ENCODE measurements at places on chromosomes 3 and 15.

DNA sequence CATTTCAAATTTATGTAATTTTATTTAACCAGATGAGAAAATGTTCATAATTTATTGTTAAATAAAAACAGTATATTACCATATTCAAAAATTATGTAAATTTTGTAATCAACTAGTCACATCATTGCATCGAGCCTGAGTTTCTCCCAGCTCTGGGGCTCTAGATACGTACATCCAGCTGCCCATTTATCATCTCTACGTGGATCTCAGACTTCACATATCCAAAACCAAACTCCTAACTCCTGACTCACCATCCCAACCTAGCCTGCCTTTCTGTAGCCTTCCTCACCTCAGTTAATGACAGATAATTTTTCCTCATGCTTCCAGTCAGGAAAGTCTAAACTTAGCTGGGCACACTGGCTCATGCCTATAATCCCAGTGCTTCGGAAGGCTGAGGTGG lies 194.8 kb downstream of the SSR3 start:
- no peak for DNase-seq

- no peak for DNase-seq
Measured at GRCh38 chr3:182524711-182525401, 268.4 kb upstream of the ATP11B start.

DNA sequence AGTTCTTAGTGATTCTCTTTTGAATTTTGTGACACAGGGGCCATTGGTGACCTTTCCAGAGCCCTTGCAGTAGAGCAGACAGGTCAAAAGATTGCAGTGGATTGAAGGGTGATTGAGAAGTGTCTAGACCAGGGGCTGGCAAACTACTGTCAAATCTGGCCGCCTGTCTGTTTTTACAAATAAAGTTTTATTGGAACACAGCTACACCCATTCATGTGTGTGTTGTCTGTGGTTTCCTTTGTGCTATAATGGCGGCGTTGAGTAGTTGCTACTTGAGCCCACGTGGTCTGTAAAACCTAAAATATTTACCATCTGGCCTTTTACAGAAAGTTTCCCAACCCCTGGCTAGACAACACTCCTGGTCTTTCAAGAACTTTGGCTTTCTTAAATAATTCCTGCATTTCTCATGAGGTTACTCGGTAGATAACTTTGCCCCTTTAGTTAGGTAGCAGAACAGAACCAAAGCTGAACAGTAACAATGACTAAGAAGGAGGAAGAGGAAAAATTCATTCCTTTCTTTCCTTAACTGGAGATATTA lies 265.1 kb upstream of the NR2E3 start:
- no peak for DNase-seq

GRCh38 chr3:159229116-159229680 lies 427.3 kb downstream of the MFSD1 start:
- DNase-seq, result no peak

GRCh38 chr3:8157640-8158039 lies 344.0 kb upstream of the LMCD1 start:
- DNase-seq, result no peak

DNA sequence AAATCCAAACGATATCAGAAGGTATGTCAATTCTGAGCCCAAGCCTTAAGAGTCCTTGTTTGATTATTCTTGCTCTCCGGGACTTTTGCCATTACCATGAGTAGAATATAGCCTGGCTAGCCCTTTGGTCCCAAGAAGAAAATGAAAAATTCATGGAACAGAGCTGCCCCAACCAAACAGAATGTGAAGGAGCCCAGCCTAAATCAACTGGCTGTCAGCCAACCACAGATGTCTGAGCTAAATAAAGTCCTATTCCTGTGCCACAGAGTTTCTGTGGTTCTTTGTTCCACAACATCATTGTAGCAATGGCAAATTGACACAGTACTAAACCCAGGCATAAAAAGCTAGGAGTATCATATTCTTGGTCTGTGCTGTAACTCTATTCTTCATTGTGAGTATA lies 185.2 kb downstream of the CPNE4 start:
- no peak for DNase-seq

GRCh38 chr3:178826435-178827123 lies 245.0 kb downstream of the ZMAT3 start:
- DNase-seq, result no peak

- no peak for DNase-seq
Measured at GRCh38 chr15:81030301-81030750, 29.6 kb downstream of the TLNRD1 start.

GRCh38 chr15:90887037-90887481 lies 2.8 kb downstream of the FES start:
- no peak for DNase-seq

DNA sequence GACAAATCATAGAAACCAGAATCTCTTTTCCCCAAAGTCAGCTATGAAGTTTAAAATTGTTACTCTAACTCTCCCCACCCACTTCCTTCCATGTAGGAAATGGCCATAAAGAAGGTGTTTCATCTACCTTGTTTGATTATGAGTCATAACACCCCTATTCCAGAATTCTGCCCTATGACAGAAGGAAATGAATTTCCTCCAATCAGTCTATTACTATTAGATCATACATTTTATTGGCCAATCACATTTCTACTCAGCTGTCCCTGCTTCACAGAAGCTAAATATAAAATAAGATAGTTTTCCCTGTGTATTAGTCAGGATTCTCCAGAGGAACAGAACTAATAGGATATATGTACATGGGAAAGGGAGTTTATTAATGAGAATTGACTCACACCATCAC lies 102.1 kb downstream of the TGFBR2 start:
- no peak for DNase-seq

- no peak for DNase-seq
Measured at GRCh38 chr15:63938486-63939061, 104.8 kb upstream of the HERC1 start.

- DNase-seq, result no peak
Measured at GRCh38 chr3:126107203-126107939, 23.4 kb upstream of the SLC41A3 start.

- no peak for DNase-seq
Measured at GRCh38 chr3:52633786-52634185, 51.9 kb downstream of the PBRM1 start.

- no peak for DNase-seq
Measured at GRCh38 chr3:38613426-38613825, 36.1 kb downstream of the SCN5A start.

- no peak for DNase-seq
Measured at GRCh38 chr3:156750191-156750873, 75.8 kb upstream of the LEKR1 start.

- no peak for DNase-seq
Measured at GRCh38 chr3:115975353-115975752, 352.0 kb downstream of the GAP43 start.

GRCh38 chr3:113374078-113374477 lies 67.2 kb downstream of the CFAP44 start:
- no peak for DNase-seq

GRCh38 chr3:10867384-10867783 lies 51.4 kb downstream of the SLC6A11 start:
- no peak for DNase-seq

DNA sequence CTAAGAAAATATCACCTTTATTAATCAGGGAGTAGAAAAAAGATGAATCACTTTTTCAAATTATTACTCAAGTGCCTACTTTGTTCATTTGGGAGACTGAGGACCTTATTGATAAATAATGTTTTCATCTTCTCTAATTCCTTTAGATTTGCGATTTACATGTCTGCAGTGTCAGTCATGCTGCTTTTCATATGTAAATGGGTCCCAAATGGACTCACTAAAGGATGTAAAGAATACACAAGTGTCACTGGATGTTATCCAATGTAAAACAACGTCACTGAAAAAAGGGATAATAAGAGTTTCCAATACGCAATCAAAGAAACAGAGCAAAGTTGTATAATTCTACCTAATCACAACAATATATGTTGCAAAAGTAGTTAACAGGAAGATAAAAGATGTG lies 84.9 kb downstream of the TFDP2 start:
- DNase-seq, result no peak

DNA sequence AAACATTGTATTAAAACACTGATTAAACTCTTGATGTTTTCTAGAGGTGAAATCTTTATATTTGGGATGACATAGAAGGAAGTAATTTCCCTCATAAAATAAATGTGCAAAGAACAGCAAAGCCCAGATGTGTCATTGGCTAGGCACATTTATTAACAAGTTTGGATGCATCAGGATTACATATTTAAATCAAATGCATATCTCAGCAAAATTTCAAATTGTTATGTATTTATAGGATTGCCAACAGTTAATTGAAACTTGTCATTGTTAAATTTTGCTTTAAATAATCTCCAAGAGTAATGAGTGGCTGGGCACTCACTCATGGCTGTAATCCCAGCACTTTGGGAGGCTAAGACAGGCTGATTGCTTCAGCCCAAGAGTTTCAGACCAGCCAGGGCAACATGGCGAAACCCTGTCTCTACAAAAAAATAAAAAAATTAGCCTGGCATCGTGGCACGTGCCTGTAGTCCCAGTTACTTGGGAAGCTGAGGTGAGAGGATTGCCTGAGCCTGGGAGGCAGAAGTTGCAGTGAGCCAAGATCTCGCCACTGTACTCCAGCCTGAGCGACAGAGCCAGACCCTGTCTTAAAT lies 28.2 kb downstream of the ARIH1 start:
- no peak for DNase-seq

DNA sequence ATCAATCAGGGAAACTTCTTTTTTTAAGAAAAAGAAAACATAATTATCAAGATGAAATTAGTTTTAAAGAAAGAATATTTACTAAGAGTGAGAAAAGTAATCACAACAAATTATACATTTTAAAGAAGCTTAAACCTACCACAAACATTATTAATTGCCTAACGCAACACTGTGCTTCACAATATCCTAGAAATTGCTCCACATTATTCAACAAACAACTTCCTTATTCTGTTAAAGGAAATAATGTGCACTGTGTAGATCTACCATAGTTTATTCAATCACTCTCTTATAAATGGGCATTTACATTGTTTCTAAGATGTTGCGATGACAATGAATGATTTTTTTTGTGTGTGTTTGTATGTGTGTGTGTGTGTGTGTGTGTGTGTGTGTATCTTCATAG lies 525.9 kb upstream of the KCNMB2 start:
- no peak for DNase-seq

DNA sequence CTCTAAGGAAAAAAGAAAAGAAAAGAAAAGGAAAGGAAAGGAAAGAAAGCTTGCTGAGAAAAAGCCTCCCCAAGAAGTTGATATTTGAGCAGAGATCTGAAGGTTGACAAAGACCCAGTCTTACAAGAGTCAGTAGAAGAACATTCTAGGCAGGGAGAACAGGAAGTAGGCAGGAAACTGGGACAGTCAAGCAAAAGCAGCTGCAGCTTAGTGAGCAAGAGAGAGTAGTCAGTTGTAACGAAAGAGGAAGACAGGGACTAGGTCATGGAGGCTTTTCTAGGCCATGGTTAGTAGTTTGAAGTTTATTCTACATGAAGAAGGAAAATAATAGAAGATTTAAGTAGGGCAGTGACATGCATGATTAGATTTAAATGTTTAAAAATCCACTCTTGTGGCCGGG lies 31.8 kb upstream of the KLHL6 start:
- no peak for DNase-seq

DNA sequence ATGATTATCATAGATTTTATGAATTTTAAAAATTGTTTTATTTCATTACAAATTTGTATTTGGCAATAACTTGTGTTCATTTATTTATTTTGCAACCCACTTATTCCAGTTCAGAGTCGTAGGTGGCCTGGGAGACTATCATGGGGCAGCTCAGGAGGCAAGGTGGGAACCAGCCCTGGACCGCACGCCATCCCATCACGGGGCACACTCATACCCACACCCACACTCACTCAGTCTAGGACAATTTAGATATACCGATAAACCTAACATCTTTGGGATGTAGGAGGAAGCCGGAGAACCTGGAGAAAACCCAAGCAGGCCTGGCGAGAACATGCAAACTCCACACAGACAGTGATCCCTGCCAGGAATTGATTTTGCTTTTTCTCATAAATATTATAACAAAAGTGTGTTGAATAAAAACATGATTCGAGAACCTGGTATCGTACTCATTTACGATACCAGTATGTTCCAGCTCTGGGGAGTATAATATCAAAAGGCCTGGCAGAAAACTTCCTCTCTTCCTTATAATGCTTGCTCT lies 205.3 kb downstream of the NFKBIZ start:
- DNase-seq, result no peak

DNA sequence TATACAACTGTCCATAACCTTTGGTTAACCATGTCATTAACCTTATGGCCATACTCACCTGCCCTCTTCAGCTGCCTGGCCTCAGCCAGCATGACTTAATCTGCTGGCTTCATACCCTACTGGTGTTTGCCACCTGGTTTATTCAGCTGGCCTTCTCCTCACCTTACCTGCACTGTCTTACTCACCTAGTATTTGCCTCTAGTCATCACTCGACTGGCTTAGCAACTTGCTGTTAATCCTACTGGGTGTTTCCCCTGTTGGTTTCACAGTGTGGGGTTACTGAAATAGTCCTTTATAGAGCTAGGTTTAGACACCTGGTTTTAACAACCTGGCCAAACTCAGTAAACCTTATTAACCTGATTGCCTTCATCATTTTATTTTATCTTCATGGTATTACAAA lies 96.4 kb downstream of the IL12A start:
- no peak for DNase-seq

DNA sequence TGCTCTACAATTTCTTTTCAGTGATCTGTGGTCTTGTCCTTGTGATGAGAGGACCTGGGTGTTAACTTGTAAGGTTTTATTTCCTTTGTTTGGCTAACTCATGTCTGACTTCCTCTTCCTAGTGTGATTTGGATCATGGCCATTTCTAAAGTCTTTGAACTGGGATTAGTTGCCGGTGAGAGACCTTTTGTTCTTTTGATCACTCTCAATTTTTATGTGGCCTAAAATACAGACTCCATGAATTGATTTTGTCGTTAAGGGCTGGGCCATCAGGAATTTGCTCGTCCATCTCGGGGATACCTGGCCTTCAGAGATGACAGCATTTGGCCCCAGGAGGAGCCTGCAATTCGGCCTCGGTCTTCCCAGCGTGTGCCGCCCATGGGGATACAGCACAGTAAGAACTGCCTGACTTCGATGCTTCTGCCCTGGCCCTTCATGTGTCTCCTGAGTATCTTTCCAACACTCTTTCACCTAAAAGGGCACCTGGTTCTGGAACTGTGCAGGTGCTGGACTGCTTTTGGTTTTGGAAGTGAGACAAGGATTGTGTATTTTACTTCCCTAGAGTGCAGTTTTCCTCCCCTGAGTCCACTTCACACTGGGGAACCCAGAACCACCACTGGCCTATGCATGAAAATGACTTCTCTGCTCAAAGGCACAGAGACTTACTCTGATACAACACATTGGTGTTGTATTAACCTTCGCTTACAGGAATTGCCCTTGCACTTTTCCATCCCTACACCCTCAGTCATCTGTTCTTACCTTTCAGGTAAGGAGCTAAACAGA lies 13.1 kb upstream of the LRRC2 start:
- DNase-seq, result no peak

DNA sequence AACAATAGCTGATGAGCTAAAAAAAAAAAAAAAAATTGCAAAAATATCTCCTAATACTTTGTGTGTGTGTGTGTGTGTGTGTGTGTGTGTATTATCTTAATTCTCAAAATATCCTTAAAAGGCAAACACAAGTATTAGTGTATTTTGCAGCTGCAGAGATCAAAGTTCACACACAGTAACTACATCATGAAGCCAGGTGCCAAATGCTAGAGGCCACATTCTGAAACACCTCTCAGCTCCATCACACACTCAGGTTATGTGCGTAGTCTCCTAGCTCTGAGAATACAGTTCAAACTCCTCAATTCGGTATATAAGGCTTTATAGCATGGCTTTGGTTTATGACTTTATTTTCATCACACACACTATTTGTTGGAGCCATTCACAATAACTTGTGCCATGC lies 33.5 kb upstream of the PPARG start:
- DNase-seq, result no peak

All from stimulated activated CD8-positive, alpha-beta memory T cell treated with anti-CD3 and anti-CD28 coated beads, Interleukin-4, amount 100 ng/mL, for 1 hour (primary cell).